ENCODE measurements at places on chromosomes 5 and 9.

DNA sequence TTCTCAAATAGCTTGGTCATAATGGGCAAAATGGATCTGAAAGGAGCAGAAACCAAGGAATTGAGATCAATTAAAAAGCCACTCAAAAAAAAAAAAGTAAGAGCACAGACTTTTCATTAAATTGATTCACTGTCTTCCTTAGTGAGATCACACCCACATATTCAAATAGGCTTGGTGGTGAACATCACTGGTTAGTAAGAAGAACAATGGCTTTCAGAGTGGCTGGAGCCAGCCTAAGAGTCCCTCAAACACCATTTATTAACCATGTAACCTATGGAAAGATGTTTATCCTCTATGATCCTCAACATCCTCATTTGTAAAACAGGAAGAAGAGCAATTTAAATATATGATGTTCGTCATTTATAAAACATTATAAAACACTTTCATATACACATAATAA is 12.4 kb downstream of the CCDC112 start:
- no peak for DNase-seq
- no peak overlapping the region for H3K4me3 ChIP-seq
- no peaks in the 10 kb centered on the region for H3K36me3 ChIP-seq
- no peaks in the 10 kb centered on the region for H3K4me1 ChIP-seq
- no peaks in the 10 kb centered on the region for H3K27me3 ChIP-seq

- H3K36me3 ChIP-seq = no peaks in the 10 kb centered on the region
- no peak overlapping the region for H3K27ac ChIP-seq
- H3K27me3 ChIP-seq = no peaks in the 10 kb centered on the region
- no peak overlapping the region for H3K4me3 ChIP-seq
- no peaks in the 10 kb centered on the region for H3K4me1 ChIP-seq
- no peak for DNase-seq
These were observed 125.2 kb upstream of the CPEB4 start for GRCh38 chr5:173762930-173763329.

- H3K36me3 ChIP-seq = no peaks in the 10 kb centered on the region
- H3K27me3 ChIP-seq = no peaks in the 10 kb centered on the region
- no peak overlapping the region for H3K4me3 ChIP-seq
- DNase-seq = no peak
- H3K27ac ChIP-seq = no peak overlapping the region
- no peaks in the 10 kb centered on the region for H3K4me1 ChIP-seq
These were observed 1003.4 kb downstream of the CDH18 start for GRCh38 chr5:18984559-18985080.

DNA sequence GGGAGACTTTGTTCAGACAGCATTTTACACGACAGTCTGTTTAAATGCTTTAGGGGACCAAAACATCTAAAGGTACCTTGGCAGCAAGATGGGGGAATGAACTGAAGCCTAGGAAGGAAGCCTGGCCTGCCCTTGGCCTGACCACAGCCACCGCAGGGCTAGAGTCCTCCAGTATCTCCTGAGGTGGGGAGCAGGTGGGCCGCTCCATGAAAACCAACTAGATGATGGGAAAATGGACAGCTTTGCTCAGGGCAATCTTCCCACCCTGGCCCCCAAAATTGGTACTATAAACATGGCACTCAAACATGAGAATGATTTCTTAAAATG is 153.3 kb downstream of the AUH start:
- H3K4me1 ChIP-seq = peaks cover 16% of the 10 kb centered on the region
- peak overlapping the region; percentile 70 for H3K27ac ChIP-seq
- H3K4me3 ChIP-seq = peak overlapping the region; percentile 10
- H3K27me3 ChIP-seq = no peaks in the 10 kb centered on the region

DNA sequence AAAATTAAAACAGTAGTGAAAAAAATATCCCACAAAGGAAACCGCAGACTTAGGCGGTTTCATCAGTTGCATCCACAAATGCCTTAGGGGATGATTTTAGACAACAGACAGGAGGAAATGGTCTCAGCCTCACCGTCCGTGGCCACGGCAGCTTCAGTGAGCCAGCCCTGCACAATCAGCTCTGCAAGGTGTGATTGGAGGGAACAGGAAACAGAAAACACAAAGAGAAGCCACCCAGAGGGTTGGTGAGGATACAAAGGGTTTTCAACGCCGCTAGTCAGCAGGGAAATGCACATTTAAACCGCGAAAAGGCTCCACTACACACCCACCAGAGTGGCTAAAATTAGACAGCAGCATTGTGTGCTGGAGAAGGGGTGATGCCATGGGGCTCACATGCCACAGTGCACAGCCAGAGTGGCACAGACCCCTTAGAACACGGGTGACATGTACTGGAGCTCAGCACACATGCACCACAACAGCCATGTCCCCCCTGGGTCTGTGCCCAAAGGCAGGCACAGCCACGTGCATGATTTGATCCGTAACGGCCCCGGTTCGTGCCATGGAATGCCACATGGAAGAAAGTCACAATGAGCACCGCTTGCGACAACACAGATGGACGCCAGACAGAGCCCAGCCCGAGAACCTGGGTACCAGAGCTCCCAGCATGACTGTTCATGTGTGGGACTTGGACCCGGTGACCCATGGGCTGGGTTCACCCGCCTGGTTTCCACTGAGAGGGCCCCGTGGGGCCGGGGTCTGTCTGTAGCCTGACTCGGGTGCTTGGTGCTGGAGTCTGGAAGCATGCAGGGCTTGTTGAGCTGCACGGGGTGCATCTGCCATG is 18.3 kb upstream of the TERT start:
- DNase-seq = no peak
- no peak overlapping the region for H3K4me3 ChIP-seq
- peaks cover 6% of the 10 kb centered on the region for H3K36me3 ChIP-seq
- no peak overlapping the region for H3K27ac ChIP-seq
- no peaks in the 10 kb centered on the region for H3K27me3 ChIP-seq
- H3K4me1 ChIP-seq = peaks cover 8% of the 10 kb centered on the region

- no peaks in the 10 kb centered on the region for H3K36me3 ChIP-seq
- no peaks in the 10 kb centered on the region for H3K4me1 ChIP-seq
- DNase-seq = no peak
- H3K27ac ChIP-seq = no peak overlapping the region
These were observed 69.5 kb upstream of the FAM169A start for GRCh38 chr5:74935752-74936091.
